A549 treated with CpdA at 1 μM for 4 hours (cell line): ENCODE measurements at places on chromosomes 16 and 17. TPM values are rescaled to one million over a fixed set of nuclear protein-coding genes. Genes with fewer than 3 reads are reported as not detected.

The CIBAR2 gene
- not detected in 5 replicates for total RNA-seq

The WFDC1 gene
- total RNA-seq = not detected in 5 replicates

The KRT33A gene
- not detected in 5 replicates for total RNA-seq

The TBC1D28 gene
- not detected in 5 replicates for total RNA-seq

The EVPL gene
- total RNA-seq = 11.9 to 17.5 TPM (median 15.2 TPM) in 5 replicates

The EMP2 gene
- total RNA-seq = 16.6 to 23.3 TPM (median 22.0 TPM) in 5 replicates
